ENCODE measurements at places on chromosomes 2 and 18. TPM values are rescaled to one million over a fixed set of nuclear protein-coding genes. Genes with fewer than 3 reads are reported as not detected.

GRCh38 chr18:45856531-45856930, 31.1 kb downstream of the SIGLEC15 start:
- DNase-seq: no peak

The HOXD10 gene
- 1.9 TPM for total RNA-seq

DNA sequence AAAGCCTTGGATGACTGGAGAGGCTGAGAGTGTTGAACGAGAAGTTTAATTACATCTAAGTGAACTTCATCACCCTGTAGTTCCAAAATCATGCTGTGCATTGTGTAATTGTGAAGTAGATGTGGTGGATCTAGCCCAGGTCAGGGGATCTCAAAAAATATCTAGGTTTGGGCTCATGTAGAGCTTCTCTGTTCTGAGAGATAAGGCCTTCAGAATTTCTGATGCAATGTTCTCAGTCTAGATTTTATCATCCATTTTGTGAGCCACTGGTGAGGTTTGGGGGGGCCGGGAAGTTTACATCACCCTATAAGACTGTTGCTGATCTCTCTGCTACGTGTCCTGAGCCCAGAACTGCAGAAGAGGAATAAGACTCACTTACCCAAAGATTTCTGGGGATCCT, 719.4 kb downstream of the SOCS6 start:
- DNase-seq: no peak

GRCh38 chr2:18795906-18796305, 206.5 kb upstream of the NT5C1B start:
- no peak for DNase-seq

The FAM228B gene
- 74.6 TPM for total RNA-seq

The GCKR gene
- 4.4 TPM for total RNA-seq

Data from ovary (tissue), 10 donors.